Naive thymus-derived CD4-positive, alpha-beta T cell (primary cell): ENCODE measurements at places on chromosomes 3 and 15.

DNA sequence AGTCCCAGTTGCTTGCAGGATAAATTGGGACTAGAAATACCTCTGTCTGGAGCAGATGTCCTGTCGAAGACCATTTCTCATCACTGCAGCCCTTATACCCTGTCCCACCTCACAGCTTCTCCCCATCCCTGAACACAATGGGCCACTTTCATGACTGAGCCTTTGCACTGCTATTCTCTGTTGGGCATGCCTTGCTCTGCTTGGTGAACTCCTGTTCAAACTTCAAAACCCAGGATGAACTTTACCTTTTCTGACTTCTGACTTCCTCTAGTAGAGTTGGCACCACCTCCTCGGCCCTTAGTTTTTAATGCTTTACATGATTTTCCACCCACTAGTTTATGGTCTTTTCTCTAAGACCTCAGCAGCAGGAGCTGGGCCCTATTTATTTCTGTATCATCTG is 48.4 kb downstream of the ST6GAL1 start:
- DNase-seq, result no peak

DNA sequence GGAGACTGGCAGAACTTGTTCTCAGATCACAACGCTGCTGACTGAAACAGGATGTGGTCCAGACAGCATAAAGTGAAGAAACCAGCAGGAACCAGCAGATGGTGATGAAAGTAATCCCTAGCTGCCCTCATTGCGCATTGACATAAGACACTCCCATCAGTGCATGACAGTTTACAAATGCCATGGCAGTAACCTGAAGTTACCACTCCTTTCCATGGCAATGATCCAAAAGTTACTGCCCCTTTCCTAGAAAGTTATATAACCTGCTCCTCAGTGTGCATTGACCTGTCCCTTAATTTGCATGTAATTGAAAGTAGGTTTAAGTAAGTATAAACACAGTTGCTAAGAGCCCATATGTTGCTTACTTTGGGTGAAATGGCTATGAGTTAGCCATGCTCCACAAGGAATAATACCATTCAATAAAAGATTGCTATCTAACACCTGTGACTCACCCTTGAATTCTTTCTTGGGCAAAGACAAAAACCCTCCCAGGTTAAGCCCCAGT is 149.1 kb upstream of the CD96 start:
- DNase-seq, result no peak

GRCh38 chr3:175336406-175337133 is 477.4 kb downstream of the NAALADL2 start:
- DNase-seq, result no peak

DNA sequence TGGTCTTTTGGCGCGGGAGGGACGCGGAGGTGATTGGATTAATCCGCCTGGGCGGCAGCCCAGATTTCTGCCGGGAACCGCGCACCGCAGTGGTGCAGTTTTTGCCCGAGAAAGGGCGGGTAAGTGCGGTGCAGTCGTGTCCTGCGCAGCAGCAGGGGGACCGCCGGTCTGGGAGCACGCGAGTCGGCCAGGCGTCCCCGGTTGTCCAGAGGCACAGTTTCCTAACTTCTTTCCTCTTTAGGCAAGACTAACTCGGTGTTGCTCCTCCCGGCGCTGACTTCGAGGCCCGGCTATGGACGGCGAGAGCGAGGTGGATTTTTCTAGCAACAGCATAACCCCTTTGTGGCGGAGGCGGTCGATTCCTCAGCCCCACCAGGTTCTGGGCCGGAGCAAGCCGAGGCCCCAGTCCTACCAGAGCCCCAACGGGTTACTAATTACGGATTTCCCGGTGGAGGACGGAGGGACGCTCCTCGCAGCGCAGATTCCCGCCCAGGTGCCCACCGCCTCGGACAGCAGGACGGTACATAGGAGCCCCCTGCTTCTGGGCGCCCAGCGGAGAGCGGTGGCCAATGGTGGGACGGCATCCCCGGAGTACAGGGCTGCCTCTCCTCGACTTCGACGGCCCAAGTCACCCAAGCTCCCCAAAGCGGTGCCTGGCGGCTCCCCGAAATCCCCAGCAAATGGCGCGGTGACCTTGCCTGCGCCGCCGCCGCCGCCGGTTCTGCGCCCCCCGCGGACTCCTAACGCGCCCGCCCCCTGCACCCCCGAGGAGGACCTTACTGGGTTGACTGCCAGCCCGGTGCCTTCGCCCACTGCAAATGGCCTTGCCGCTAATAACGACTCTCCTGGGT is 736 bp downstream of the ARHGEF26 start:
- peak; percentile 6 for DNase-seq

- peak; percentile 8 for DNase-seq
These were observed 1.2 kb downstream of the ERC2 start for GRCh38 chr3:56467108-56467507.

- DNase-seq, result no peak
These were observed 26.7 kb downstream of the SLC2A2 start for GRCh38 chr3:170999737-171000242.

DNA sequence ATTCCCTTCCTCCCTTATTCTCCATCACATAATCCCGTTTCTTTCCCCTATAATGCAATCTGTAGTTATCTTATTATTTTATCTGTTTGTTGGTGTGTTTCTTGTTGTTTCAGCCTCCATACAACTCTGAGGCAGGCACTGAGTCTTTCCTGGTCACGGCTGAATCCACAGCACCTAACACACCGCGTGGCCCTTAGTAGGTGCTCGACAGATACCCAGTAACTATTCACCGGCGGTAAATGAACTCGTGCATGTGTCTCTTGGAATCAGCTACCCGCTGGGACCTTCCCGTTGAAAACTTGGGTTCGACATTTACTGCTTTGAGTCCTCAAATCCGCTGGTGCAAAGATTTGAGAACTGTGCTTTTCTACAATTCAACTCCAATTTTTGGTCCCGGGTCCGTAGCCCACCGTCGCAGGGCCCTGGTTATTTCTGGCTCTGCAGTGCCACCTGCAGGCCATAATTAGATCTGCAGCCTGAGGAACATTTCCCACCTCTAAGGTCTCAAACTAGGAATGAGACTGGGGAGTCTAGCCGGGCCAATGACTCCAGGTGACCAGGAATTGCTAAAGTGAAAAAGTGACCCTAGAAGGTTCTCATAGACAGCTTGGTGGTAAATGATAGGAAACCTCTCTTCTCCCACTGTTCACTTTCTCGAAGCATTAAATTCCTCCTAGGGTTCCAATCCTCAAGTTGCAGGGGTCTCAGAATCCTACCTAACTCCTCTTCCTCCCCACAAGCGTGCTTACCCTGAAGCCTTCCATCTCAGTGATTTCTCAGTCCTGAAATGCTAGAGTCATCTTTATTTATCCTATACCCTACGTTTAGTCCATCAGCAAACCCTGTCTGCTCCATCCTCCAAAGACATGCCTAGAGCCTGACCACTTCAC is 40.0 kb upstream of the TRH start:
- no peak for DNase-seq

GRCh38 chr3:142958707-142959106 is 4.8 kb downstream of the PAQR9 start:
- no peak for DNase-seq

- DNase-seq, result no peak
These were observed 3.9 kb upstream of the DNASE1L3 start for GRCh38 chr3:58214484-58215316.

- DNase-seq, result no peak
These were observed 24.4 kb upstream of the PLA2G4E start for GRCh38 chr15:42045211-42045615.

GRCh38 chr15:94164202-94164807 is 67.1 kb upstream of the MCTP2 start:
- peak; percentile 39 for DNase-seq

DNA sequence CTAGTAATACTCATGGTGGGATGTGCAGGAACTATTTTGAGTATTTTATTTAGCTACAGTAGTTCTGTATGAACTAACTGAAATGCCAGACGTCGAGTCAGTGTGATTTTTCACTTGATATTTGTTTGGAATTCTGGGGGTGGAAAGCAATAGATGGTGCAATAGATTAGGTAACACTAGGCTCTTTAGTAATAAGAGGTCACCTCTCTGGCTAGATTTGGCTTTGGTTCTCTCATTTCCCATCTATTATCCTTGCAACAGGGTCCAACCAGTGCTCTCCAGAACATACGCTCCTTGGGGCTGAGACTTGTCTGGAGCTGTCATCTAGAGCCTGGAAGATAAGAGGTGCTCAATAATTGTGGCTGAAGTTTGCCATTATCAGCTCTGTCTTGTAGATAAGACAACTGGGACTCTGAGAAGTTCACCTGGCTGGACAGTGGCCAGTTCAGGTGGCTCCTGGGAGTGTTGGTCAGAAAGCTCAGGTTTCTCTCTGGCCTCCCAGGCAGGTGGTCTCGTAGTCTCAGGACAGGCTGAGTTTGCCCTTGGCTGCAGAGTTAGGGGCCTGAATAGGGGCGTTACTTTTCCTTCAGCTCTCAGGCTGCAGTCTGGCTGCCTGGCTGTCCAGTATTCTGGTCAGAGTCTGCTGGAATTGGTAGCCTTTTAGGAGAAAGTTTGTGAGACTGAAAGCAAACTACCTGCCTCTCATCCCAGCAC is 277.5 kb upstream of the RGMA start:
- DNase-seq, result no peak

GRCh38 chr15:89770041-89770440 is 6.1 kb upstream of the MESP2 start:
- no peak for DNase-seq

GRCh38 chr3:65485826-65486469 is 552.8 kb downstream of the MAGI1 start:
- no peak for DNase-seq

DNA sequence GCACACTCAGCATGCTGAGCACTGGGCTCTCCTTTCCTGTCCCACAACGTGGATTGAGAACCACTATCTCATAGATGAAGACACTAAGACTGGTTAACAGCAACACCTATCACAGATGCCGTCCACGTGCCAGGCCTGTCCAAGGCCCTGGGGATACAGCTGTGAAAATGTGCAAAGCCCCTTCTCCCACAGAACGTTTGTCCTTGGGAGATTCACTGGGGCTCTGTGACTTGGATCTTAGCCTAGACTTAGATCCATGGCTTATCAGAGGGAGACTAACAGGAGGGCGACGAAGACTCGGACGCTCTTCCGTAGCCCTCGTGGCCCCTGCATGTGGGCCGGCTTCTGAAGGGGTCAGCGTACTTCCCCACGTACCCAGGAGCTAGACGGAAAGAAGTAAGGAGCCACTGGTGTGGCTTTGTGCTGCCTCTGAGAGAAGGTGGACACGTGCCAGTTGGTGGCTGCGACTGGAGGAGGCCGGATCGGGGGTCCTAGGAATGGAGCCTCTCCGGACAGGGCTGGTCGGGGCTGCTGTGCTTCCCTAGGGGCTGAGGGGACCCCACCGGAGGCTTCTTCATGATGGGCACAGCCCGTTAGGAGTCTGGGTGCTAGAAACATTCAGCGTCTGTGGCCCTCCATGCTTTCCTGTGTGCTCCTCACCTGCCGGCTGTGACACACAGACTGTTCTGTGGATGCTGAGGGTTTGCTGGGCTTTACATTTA is 964 bp downstream of the NRROS start:
- no peak for DNase-seq

DNA sequence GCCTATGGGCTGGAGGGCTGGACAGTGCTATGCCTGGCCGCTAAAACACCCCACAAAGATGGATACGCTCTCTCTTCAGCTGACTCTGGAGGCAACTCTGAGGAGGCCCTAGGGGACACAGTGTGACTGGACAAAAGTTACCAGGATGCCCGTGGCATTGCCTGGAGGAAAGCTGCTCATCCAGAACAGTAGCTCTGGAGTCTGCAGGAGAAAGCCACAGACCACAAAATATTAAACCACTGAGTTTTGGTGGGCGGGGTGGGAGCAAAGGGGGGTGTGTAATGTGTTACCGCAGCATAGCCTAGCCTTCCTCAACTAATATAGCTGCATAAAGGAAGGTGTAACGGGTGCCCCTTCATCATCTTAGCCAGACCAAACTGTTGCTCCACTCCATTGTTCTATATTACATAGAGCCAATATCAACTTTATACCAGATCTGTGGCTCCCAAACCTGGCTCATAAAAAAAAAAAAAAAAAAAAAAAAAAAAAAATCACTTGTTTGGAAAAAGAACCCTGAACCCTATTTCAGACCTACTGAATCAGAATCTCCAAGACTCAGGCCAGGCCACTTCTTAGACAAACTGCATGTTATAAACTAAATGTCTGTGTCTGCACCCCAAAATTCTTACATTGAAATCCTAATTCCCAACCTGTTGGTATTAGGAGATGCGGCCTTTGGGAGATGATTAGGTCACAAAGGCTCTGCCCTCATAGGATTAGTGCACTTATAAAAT is 132.6 kb downstream of the TNIK start:
- DNase-seq, result no peak

GRCh38 chr3:136617198-136617597 is 135.0 kb downstream of the STAG1 start:
- no peak for DNase-seq
